IMR-90 (cell line): ENCODE measurements at places on chromosomes 13 and 19.

- DNase-seq = no peak
These were observed at the start of gene PALM3 for GRCh38 chr19:14061751-14062557. TSS of gene PALM3 (minus strand) at chr19:14062076. CDS start at chr19:14061980, 96 bp downstream.

DNA sequence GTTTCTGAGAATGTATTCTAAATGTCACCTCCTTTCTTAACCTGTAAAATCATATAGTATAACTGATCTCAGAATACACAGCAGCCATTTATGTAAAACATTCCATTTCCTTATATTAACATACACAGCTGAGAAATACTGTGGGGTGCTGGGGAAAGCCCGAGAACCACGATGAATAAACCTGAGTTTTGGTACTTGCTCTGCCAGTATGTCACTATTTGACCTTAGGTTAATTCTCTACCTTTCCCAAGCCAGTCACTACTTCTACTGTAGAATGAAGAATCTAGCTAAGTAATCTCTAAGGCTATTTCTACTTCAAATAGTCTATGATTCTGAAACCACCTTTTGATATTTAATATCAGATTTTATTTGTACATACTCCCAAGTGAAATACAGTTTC, 173.7 kb downstream of the TBC1D4 start:
- DNase-seq = peak; percentile 21

DNA sequence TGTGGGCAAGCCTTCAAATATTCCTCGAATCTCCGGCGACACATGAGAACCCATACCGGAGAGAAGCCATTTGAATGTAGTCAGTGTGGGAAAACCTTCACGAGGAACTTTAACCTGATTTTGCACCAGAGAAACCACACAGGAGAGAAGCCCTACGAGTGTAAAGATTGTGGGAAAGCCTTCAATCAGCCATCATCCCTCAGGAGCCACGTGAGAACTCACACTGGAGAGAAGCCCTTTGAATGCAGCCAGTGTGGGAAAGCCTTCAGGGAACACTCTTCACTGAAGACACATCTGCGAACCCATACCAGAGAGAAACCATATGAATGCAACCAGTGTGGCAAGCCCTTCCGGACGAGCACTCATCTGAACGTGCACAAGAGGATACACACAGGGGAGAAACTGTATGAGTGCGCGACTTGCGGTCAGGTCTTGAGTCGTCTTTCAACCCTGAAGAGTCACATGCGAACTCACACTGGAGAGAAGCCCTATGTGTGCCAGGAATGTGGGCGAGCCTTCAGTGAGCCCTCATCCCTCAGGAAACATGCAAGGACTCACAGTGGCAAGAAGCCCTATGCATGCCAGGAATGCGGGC, 28.8 kb downstream of the ZNF333 start:
- DNase-seq = no peak

GRCh38 chr19:54428323-54429175, 13.3 kb downstream of the TTYH1 start:
- no peak for DNase-seq

DNA sequence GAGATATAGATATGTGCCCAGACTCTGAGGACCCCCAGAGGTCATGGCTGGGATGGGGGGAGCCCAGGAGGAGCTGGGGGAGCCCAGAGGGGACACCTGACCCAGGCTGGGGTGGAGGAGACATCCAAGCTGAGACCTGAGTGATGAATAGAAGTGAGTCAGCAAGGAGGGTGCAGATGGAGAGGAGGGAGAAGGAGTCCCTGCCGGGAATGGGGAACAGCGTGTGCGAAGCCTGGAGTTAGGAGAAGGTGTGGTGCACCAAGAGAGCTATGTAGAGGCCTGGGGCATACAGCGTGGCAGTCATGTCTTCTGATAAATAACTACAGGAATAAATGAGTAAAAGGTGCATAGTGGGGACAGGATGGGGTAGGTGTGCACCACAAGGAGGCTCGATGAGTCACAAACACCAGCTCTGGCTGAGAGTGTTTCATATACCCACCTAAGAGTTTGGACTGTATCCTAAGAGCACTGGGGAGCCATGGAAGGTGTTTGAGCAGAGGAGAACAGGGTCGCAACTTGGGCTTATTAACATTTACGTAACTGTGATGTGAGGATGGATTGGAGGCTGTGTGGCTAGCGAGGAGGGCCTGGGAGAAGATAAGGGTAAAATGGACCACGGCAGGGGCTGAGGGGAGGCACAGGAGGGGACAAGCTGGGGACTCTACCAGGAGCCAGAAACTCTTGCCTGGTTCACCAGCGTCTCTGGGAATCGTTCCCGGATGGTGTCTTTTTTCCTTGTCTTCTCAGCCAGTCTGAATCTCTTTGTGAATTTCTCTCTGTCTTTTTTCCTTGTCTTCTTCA, 1.4 kb downstream of the CEACAM18 start:
- no peak for DNase-seq

DNA sequence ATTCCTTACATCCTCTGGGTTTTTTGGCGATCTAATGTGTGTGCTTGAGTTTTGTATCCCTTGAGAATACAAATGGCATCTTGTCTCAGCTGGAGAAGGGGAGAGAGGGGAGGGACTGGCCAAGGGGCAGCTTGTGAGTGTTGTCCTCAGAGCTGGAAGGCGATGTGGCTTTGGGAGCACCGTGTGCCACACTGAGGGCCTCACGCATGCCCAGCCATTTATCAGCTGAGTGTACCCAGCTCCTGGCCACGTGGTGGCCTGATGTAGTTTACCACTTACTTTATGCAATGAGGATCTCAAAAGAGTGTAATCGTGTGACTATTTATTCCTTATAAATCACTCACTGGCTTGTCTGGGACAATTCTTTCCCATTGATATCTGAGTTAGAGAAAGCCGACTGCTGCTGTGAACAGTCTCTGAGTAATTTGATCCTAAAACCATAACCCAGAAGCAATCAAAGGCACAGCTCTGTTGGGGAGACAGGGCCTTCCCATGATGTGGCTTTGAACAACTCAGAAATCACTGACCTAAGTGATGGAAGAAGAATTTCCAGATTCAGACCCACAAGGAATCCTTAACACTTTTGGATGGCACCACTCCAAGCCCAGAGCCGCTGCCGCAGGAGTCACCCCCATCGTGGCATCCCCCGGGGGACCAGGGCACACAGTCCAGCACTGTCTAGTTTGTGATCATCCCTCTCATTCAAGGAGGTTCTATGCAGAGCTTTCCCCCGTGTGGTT, 53.9 kb upstream of the MTIF3 start:
- no peak for DNase-seq

DNA sequence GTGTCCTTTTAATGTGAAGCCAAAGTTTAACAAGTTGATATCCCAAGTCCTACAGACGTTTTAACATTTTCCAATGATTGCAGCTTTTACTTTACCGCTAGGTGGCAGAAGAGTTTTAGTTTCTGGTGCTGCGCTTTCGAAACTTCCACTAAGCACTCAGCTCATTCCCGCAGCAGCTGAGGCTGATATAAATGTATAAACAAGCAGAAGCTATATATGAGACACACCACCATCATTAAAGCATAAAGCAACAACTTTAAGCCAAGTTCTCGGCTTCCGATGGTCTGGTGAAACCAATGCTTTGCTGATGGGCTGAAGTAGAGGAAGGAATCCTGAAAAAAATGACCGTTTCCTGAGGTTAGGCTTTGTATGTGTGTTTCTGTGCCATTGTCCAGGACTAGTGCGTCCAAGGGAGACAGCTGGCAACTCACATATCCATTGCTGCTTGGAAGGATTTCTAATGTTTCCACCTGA, 753.9 kb downstream of the OLFM4 start:
- peak; percentile 17 for DNase-seq

DNA sequence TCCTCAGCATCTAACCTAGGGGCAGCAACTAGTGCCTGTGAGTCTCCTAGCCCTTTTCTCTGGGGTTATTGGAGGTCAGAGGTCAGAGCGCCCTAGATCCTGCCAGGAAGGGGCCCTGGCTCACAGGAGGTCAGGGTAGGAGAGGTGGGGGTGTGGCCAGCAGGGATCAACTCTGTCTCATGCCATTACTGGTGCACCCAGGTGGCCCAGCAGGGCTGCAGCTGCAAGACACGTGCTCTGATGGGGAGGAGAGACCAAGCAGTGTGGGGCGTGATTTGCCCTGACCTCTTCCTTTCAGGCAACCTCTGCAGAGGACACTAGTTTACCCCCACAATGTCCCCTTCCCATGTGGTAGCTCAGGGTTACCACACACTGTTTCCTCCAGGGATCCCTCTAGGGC, 73.3 kb upstream of the ZNF30 start:
- DNase-seq = no peak

DNA sequence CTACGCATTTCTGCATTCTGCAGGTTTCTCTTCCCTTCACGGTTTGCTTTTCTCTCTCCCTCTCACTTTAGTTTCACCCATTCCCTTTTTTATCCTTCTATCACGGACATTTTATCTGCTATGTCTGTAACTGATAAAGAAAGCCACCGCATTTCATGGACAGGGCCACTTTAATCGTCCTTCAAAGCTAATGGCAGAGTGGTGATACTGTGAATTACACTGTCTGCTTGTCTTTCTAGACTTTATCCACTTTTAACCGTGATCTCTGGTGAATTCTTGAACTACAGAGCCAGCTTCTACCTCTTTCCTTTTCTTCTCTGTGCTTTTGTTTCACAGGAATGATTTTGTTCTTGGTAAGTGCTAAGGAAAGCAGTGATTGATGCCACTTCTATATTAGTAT, 760.4 kb downstream of the PCDH9 start:
- DNase-seq = no peak

DNA sequence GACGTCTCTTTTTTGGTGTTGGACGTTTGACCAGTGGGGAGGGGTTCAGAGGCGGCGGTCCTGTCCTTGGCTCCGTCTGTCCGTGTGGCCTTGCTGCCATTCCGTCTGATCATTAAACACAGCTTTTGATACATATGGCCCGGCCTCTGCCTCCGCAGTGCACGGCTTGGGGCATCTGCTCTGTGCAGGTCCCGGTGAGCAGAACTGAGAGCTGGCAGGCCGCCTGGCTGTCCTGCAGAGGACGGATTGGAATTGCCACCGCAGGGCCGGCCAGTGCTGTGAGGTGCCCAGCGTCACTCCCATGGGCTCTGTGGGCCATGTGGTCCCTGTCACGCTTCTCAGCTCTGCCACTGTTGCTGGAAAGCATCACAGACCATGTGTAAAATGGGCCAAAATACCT, 5.4 kb upstream of the TMPRSS9 start:
- no peak for DNase-seq

GRCh38 chr13:98374750-98375149, 197.7 kb upstream of the RNF113B start:
- no peak for DNase-seq

- no peak for DNase-seq
These were observed 1.6 kb upstream of the ZNF567 start for GRCh38 chr19:36685835-36686234.

- DNase-seq = no peak
These were observed 15.1 kb upstream of the FOXO1 start for GRCh38 chr13:40681341-40682146.

- DNase-seq = no peak
These were observed 369.9 kb upstream of the ZNF507 start for GRCh38 chr19:31975461-31975860.
